ENCODE measurements at places on chromosomes 4 and X.

GRCh38 chrX:85994228-85994627, 53.1 kb downstream of the CHM start:
- no peak for DNase-seq

DNA sequence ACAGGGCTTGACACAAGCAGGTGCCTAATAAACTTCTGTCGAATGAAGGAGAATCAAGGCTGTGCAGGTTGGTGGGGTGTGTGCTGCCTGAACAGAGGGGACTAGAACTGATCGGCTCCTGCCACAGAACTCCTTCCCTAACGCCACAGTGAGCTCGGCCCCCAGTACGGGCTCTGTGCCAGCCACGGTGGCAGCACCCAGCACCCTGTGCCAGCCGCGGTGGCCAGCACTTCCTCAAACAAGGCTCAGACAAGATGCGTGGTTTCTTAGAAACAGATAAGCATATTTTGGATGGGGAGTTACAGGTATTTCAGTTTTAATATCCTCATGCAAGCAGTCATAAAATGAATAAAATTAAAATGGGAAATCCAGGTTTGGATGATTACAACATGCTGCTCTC, 26.0 kb upstream of the C4orf50 start:
- DNase-seq, result no peak

- DNase-seq, result no peak
These were observed 25.5 kb upstream of the FHL1 start for GRCh38 chrX:136121788-136122187.

- no peak for DNase-seq
These were observed 176.7 kb downstream of the SLC39A8 start for GRCh38 chr4:102168580-102168979.

GRCh38 chr4:123284168-123284567, 112.4 kb upstream of the SPRY1 start:
- no peak for DNase-seq

GRCh38 chr4:108502356-108502755, 118.0 kb upstream of the RPL34 start:
- no peak for DNase-seq

DNA sequence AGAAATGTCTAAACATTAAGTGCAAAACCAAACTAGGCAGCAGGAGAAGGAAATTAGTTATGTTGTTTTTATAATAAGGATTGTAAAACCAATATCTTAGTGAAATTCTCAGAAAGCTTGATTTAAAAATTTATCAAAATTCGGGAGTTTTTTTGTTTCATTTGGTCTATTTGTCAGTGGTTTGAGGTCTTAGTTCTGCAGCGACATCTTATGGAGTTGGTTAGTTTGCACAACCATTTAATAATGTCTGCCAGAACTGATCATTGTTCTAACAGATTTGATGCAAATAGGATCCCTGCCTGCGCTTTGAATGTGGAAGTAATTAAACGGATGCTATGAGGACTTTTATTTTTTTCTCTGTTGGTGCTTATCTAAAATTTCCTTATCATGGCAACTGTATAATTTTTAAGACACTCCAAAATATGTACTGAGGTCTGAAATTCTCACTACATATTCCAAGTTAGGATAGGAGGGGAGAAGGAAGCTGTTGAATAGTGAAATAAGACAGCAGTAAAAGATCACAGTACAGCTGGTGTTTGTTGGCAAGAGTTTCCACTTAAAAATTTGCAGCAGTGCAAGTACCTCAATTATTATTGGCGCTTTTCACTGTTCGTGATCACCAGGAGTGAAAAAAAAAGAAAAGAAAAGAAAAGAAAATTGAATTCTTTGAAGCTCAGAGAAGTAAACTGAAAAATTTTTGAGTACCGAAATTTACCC, 2521.4 kb downstream of the ARAP2 start:
- DNase-seq, result no peak

GRCh38 chr4:7804756-7805385, 134.8 kb downstream of the AFAP1 start:
- DNase-seq, result no peak

Data from activated CD8-positive, alpha-beta memory T cell treated with anti-CD3 and anti-CD28 coated beads for 1 hour (primary cell).